ENCODE measurements at places on chromosomes 12 and 14. TPM values are rescaled to one million over a fixed set of nuclear protein-coding genes. Genes with fewer than 3 reads are reported as not detected.

Gene MARK3
- polyA plus RNA-seq: 121 TPM

Gene IL22
- not detected for polyA plus RNA-seq

Gene FGF6
- not detected for polyA plus RNA-seq

DNA sequence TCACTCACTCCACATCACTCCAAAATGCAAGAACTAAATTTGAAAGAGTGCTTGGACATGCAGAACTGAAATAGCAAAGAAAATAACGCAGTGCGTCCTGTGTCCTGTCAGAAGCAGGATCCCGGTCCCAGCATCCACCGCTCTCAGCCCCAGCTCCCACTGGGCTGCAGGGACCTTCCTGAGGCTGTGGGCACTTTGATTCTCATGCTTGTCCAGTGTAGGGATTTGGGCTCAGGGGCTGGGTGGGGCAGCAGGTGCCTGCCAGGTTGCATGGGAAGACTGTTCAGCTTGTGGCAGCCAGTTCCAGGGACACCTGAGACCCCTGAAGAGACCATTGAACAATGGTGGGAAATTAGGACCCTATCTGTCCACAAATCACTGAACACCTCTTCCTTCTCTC, 140.0 kb upstream of the FKBP4 start:
- DNase-seq: no peak

GRCh38 chr12:73714655-73715054, 823.0 kb upstream of the ATXN7L3B start:
- no peak for DNase-seq

DNA sequence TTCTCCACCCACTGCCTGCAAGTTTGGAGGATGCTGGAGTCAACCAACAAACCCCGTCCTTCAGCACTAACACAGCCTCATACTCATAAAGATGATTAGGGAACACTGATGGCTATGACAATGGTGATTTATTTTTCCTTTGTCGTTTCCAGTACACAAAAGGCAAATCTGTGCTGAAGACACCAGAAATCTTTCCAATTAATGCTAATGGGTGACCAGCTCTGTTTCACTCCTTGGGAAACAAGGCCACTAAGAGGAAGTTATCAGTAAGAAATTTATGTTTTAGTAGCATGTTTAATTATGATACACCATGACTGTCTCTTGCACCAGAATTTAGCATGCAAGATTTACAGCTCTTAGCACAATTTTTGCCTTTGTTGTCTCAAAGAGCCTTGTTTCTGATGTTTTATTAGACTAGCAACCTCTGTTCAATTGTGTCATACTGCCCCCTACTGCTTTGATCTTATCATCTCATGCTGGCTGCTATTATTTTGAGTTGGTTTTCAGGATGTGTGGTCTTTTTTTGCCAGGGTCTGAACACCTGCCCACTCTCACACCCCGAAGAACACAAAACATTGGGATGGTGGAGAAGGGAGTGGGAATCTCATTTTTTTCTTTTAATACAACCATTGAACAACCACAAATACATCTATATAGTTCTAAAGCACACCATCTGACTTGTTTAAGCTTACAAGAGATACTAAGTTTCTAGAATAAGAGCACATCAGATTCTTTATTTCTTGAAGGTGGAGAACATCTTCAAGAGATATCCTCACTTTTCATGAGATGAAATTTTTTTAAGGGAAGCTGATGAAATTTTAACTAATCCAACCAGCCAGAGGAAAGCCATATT, 160.9 kb downstream of the SPTSSA start:
- DNase-seq: no peak

GRCh38 chr12:7060353-7060954, at the start of gene C1S:
TSS of gene C1S (plus strand) at chr12:7060718. CDS start at chr12:7061913, 1,195 bp downstream.
- no peak for DNase-seq

DNA sequence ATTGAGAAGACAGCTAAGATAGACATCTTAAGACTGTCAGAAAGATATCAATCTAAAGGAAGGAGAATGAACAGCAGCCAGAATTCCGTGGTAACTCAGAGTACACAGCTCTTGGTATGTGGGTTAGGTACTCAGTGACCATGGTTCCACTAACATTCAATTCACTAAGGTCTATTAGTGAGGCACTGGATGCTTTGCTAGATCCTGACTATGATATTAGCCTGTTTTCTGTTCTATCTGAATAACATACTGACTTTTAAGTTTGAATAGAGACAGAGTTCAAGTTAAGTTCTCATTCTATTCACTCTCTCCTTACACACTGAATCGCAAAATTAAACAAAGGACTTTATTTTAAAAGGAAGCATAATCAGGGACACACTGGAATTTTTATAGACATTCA, 106.4 kb downstream of the PRKD1 start:
- DNase-seq: no peak

- no peak for DNase-seq
These were observed 39.6 kb upstream of the CCDC198 start for GRCh38 chr14:57533214-57533613.

DNA sequence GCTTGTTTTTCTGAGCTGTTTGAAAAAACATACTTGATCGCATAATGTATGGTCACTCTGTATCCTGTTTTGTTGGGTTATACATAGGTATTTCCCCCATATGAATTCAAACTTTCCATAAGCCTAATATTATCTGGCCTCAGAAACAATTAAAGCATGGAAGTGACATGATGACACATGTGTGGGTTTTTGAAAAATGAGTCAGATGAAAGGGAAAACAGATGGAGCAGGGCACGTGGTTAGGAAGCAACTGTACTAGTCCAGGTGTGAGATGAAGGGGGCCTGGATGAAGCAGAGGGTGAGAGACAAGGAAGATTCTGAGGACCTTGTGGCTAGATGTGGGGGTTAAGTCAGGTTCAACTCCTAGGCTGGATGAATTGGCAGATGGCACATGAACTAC, 92.7 kb upstream of the DNM1L start:
- DNase-seq: no peak

- DNase-seq: no peak
These were observed 78.0 kb upstream of the TTC7B start for GRCh38 chr14:90894241-90894640.

- no peak for DNase-seq
These were observed 49.8 kb downstream of the EID3 start for GRCh38 chr12:104353012-104353981.

DNA sequence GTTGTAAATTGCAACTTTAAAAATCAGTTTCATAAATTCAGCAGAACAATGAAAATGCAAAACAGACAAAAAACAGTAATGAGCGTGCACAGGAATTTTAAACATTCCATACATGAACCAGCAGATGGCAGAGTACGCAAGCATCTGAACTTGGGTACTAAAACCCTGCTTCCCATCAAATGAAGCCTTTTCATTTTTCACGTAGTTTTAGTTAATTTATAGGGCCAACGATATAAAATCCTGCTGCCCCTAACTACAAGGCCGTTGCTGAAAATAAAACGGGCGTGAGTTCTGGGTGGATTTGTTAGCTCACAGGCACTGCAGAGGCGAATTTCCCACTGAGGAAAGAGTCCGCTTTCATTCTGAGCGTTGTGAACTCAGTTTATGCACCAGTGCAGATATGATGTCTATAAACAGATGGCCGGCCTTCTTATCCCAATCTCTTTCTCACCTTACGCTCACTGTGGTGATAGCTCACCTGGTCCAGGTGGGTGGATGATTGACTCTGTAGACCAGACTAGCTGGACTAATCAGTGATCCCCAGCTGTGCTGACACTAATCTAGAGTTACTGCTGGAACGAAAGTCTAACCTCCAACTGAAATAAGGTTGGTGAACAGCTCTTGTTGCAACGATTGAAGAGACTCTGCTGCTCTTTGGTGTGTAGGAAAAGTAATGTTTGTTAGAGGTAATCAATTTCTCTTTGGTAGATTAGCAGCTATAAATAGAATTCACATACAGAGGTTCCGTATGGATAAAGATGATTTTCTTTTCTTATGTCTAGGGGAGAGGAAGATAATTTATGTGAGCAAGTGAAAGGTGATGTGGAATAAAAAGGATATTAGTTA, 89.2 kb downstream of the PDZRN4 start:
- peak; percentile 55 for DNase-seq

- DNase-seq: no peak
These were observed 55.5 kb downstream of the MYRFL start for GRCh38 chr12:69880571-69880970.

DNA sequence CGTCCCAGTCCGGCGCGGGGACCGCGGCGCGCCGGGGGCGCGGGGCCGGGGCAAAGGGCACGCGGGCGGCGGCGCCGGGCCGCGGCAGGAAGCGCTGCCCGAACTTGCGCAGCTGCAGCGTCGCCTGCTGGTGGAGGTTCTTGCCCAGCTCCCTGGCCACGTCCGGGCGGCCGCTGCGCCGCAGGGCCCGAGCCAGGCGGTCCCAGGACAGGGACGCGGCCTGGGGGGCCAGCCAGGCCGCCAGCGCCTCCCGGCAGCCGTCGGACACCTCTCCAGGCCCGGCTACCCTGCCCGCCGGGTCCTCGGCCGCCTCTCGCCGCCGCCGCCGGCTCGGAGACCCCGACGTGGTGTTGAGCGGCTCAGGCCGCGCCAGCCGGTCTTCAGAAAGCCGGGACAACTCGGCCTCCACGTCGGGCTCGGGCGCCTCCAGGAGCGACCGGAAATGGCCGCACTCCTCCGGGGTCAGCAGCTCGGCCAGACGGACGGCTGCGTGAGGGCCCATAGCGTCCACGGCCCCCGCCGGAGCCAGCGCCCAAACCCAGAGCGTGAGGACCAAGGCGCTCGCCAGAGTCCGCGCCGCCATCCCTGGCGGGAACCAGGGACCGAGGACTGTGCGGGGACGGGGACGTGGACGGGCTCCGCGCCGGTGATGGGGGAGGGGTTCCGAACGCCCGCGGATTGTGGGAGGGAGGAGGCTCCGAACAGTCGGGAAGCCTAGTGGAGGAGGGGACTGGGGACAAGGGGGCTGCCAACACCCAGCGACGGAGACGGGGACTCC, 34.0 kb downstream of the FIGNL2 start:
- DNase-seq: peak; percentile 84

DNA sequence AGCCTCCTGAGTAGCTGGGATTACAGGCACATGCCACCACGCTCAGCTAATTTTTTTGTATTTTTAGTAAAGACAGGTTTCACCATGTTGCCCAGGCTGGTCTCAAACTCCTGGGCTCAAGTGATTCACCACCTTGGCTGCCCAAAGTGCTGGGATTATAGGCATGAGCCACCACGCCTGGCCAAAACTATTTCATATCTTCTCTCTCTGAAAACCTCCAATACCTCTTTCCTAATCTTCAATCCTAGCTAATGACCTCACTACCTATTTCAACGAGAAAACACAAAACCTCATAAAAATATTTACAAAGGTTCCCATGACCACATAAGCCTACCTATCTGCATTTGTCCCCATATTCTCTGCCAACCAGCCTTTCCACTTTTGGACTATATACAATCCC, 32.3 kb upstream of the ANKS1B start:
- no peak for DNase-seq

- peak; percentile 41 for DNase-seq
These were observed 69.2 kb downstream of the PTPRQ start for GRCh38 chr12:80513211-80513610.

DNA sequence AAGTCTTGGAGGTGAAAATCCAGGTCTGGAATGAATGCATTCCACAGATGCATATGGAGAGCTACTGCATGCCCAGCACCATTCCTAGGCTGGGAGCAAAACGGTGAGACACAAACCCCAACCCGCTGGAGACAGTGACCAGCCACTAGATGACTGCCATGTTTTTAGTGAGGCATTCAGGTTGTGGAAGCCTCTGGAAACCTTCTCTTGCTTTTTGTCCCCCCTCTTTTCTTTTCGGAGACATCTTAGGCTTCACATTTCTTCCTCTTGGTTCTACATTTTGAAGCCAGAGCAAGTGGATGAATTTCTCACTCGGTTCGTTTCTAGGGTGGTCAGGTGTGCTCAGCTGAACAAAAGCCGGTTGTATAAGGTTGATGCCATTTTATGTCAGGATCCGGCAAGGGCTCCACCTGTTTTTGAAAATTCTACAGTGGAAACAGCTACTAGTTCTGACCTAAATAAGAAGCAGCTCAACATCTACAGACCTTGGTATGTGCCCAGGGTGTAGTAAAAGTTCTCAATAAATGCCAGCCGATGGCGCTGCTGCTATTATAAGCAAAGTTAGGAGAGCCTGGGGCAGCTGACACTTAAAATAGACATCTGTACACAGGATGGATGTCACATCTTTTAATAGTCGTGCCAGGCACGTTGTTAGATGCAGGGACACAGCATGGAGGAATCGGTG, 1.8 kb upstream of the ZNF839 start:
- peak; percentile 21 for DNase-seq

GRCh38 chr12:62466018-62466593, 520 bp upstream of the MON2 start:
- peak; percentile 50 for DNase-seq

DNA sequence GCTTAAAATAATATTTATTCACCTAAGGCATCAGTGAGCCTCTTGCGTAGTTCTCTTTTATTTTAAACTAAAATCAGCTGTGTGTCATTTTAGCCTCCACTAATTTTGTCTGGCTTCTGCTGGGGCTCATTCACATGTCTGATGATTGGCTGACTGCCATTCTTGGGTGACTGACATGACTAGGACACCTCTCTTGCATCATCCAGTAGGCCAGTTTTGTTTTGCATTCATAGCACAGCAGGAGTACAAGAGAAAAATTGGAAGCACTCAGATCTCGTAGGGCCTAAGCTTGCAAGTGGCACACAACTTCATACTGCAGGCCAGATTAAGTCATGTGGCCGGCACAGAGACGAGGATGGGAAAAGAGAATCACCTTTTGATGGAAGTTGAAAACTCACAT, 1226.5 kb downstream of the GALC start:
- DNase-seq: no peak

DNA sequence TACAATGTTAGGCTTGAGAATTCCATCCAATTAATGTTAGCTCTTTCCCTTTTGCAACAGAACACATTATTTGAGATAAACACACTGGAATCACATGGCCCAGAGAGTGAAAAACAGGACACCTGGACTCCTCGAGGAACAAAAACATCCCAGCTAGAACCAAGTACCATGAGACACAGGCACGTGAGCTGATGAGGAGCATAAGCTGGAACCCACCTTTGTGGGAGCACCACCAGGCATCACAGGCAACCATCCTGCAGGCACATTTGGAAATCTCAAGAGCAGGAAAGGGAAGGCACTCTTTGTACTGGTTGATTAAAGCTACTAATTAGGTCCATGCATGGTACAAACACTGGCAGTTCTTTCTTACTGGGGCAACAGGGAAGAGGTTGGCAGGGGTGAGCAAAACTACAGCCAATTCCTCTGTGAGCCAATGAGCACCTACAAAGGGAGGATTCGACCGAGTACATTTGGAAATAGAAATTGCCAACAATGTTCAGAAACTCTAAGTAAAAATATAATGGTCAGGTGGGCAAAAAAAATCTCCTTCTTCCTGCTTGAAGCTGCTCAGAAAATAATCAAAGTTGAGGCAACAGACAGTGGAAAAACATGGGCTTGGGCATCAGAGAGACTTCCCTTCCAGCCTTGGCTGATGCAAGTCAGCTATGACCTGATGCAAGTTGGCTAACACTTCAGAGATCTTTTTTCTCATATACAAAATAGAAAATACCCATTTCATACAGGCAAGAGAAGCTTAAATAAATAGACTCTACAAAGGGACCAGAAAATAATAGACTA, 216.7 kb downstream of the NUAK1 start:
- DNase-seq: no peak

GRCh38 chr12:100171248-100171647, 28.6 kb upstream of the BLTP3B start:
- DNase-seq: no peak
